ENCODE measurements at places on chromosomes 7 and 10.

- no peak for DNase-seq
Measured at GRCh38 chr10:112744181-112745096, 205.6 kb upstream of the TCF7L2 start.

DNA sequence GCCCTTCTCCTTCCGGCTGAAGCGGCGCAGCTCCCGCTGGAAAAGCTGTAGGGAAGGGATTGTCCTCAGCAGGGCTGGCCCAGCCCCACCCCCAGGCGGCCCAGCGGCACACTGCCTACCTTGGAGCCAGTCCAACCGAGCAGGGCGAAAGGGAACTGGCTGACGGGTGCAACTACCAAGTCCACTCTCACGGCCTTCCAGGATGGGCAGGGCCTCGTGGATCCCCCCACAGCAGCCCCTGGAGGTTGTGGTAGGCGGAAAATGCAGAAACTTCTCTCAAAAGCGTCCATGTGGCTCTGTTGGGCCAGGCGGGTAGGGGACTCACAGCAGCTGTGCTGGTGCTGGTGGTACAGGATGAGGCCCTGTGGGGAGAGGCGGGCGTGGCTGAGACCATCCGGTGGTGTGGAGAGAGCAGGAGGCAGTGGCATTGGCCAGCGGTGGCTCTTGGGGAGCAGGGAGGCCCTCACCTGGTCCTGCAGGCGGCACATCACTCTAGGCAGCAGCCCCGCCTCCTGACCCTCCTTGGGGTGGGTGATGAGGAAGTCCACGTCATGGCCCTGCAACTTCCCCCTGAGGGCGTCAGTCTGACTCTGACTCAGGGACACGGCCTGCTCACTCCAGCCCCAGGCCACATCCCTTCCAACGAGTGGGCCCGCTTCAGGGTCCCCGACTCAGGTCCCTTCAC is 8.4 kb upstream of the PGAM2 start:
- DNase-seq, result peak; percentile 41

- DNase-seq, result no peak
Measured at GRCh38 chr10:107051769-107052168, 112.7 kb downstream of the SORCS1 start.

DNA sequence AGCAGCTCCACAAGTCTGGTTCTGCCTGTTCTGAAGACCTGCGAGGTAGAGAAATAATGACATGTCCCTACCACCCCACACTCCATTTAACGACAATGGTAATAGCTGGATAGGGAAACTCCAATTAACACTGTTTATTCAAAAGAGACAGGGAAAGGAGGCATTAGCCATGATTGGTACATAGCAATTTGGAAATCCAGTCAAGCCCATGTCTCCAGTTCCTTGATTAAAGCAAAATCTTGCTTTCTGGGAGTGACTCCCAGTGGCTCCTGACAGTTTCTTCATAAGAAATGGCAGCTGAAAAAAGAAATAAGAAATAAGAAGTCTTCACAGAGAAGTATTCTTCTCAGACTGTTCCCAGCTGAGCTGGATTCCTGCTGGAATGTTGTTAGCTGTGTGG is 140.7 kb upstream of the LYZL2 start:
- no peak for DNase-seq

DNA sequence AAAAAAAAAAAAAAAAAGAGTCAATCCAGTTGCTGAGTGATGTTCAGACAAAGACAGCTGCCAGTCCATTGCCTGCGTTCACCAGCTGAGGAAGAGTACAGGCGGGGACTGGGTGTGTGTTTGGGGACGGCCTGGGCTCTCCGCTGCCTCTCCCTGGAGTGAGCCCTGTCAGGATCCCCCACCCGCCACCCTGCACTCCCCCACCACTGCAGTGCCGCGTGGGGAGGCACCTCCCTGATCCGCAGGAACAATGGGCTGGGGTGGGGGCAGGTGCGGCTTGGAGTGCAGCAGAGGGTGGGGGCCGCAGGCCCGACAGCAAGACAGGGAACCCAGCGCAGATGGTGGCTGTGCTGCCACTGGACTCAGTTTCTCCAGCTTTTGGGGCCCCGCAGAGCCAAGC is 1.4 kb downstream of the HSPA12A start:
- no peak for DNase-seq

GRCh38 chr10:70600512-70601395 is 1.8 kb downstream of the PRF1 start:
- DNase-seq, result no peak

All from stimulated activated CD8-positive, alpha-beta memory T cell treated with anti-CD3 and anti-CD28 coated beads, Interleukin-4, amount 100 ng/mL, for 1 hour (primary cell).